ENCODE measurements at places on chromosomes 2 and 18.

DNA sequence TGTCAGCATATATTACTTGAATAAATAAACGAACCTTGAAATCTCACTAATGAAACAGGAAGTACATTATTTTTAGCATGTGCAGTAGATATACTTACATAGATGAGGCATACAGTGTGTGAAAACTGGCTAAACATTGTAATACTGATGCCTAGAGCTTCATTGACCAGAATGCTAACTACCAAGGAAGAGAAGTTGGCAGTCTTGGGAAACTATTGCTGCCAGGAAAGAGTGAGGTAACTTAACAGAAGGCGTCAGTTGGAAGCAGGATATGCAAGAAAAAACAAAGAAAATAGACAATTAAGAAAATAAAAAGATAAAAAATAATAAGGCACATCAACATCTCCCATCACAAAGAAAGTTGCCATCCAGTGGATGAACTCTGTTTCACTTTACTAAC, 963.0 kb downstream of the TDRD15 start:
- DNase-seq, result no peak

- DNase-seq, result no peak
These were observed 177.9 kb downstream of the TPGS2 start for GRCh38 chr18:36650906-36651305.

- peak; percentile 3 for DNase-seq
These were observed 2.6 kb downstream of the MAP2 start for GRCh38 chr2:209426432-209426831.

GRCh38 chr18:37385846-37386778, 179.5 kb downstream of the CELF4 start:
- peak; percentile 38 for DNase-seq

GRCh38 chr2:177460973-177461585, 68.5 kb downstream of the AGPS start:
- no peak for DNase-seq

DNA sequence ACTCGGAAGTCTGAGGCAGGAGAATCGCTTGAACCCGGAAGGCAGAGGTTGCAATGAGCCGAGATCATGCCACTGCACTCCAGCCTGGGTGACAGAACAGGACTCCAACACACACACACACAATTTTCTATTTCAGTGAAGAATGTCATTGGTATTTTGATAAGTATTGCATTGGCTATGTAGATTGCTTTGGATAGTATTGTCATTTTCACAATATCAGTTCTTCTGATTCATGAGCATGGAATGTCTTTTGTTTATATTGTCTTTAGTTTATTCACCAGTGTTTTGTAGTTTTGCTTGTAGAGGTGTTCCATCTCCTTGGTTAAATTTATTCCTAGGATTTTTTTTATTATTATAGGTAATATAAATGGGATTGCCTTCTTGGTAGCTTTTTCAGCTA, 693.4 kb upstream of the SYT4 start:
- DNase-seq, result no peak

DNA sequence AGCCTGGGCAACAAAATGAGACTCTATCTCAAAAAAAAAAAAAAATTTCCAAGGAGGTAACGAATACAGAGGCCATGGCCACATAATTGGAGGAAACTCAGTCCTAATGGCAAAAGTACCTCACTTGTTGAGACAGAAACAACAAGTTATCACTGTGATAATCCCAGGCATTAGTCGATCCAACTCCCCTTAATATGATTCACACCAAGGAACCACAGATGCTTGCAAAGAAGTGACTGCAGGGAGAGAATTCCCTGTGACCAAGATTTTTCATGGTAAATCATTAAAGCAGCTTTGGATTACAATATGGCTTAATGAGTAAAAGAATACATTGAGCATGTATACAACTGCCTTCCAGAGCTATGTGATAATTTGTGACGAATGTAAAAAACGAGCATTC, 80.4 kb upstream of the RNU4ATAC start:
- no peak for DNase-seq

Measured in lung microvascular endothelial cell (primary cell).